H1 (cell line): ENCODE measurements at places on chromosomes 5 and 9.

- no peak for DNase-seq
- H3K27ac ChIP-seq, result no peak overlapping the region
- no peaks in the 10 kb centered on the region; the same call in 1 of the 2 replicates for H3K4me1 ChIP-seq
- no peak overlapping the region for H3K4me3 ChIP-seq
Observed at GRCh38 chr9:129987047-129987446, 55.9 kb downstream of the FNBP1 start.

DNA sequence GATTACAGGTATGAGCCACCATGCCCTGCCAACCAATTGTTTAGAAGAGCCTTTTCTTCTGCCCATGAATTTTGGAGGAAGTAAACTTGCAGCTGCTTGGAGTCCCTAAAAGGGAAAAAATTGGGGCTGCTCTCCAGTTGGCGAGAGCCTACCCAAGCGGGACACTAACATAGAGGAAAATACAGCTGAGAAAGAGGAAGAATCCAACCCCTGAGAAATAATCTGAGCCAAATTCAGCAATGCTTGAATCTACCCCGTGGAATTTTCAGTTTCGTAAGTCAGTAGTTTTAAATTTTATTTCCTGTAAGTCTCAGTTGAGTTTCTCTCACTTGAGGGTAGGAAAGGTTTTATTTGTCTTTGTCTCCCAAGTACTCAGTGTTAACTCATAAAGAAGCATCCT, 30.4 kb upstream of the UBTD2 start:
- H3K27ac ChIP-seq, result no peak overlapping the region
- H3K4me1 ChIP-seq, result no peaks in the 10 kb centered on the region
- H3K4me3 ChIP-seq, result no peak overlapping the region
- no peaks in the 10 kb centered on the region for H3K27me3 ChIP-seq
- no peak for DNase-seq
- no peaks in the 10 kb centered on the region for H3K36me3 ChIP-seq

GRCh38 chr5:96339862-96340261, 93.2 kb downstream of the PCSK1 start:
- no peaks in the 10 kb centered on the region for H3K27me3 ChIP-seq
- no peak for DNase-seq
- no peak overlapping the region for H3K4me3 ChIP-seq
- no peaks in the 10 kb centered on the region for H3K36me3 ChIP-seq
- H3K4me1 ChIP-seq, result no peaks in the 10 kb centered on the region
- no peak overlapping the region for H3K27ac ChIP-seq

DNA sequence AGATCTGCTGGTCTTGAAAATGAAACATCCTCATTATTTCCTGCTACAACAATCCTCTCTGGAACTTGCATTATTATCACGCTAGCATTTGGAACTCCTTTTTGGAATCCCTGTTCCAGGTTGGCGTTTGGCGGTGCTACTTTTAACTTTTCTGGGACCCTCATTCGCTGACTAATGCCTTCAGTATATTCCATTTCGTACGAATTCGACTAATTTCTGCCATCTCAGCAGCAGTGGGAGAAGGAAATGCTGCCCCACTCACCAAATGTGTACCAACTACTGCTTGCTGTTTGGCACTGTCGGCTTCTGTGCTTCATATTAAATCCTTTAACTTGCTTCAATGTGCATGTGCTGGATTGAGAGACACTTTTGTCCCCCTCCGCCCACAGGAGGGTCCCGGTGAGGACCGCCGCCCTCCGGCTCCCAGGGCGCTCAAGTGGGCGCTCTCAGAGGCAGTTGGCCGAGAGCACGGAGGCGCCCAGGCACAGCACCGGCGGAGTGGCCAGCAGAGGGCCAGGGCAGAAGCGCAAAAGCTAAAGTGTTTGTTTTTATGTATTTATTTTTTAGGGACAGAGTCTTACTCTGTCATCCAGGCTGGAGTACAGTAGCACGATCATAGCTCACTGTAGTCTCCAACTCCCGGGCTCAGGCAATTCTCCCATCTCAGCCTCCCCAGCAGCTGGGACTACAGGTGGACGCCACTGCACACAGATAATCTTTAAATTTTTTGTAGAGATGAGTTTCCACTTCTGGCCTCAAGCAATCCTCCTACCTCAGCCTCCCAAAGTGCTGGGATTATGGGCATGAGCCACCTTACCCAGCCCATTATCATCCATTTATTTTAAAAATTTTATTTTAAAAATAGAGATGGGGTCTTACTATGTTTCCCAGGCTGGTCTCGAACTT, 11.9 kb downstream of the PDE6A start:
- DNase-seq, result peak; percentile 72
- H3K4me1 ChIP-seq, result peaks cover 3% of the 10 kb centered on the region
- H3K27me3 ChIP-seq, result no peaks in the 10 kb centered on the region
- no peak overlapping the region for H3K4me3 ChIP-seq

DNA sequence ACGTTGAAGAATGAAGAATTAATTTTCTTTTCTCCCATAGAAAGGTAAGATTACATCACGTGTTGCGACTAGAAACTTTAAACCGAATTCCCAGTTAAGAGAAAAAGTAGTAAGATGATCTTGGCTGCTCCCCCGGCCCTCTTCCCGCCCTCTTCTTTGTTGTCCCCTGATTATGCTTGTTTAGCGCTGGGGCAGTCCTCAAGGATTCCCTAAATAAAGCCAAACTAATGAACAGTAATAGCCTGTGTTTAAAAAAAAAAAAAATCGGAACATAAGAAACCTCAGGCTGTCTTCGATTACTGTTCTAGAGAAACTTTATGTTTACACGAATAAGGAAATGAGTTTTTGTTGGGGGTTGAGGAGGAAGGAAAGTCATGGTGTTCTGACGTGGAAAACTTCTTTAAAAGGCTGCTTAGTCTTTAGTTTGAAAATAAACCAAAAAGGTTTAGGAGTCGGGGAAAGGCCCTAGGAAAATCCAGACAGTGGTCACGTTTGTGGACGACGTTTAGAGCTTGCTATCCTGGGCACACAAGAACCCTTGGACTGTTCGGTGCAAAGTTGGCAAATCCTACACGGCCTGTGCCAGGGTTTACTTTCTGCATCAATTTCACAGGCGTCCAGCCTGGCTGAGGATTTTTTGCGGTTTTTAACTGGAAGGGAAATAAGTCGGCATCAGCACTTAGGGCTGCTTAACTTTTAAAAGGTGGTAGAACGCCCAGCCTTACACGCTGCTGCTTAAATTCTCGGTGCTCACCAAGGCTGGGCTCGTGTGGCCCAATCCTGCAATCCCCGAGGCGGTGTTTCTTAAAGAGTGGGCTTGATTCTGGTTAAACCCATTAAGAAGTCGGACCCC, 1.1 kb upstream of the MAT2B start:
- H3K27me3 ChIP-seq, result no peaks in the 10 kb centered on the region
- no peak for DNase-seq
- peak overlapping the region; percentile 93 for H3K4me3 ChIP-seq
- H3K36me3 ChIP-seq, result no peaks in the 10 kb centered on the region
- H3K4me1 ChIP-seq, result peaks cover 1% of the 10 kb centered on the region
